GM23338 (cell line): ENCODE measurements at places on chromosomes 7 and 10.

- no peaks in the 10 kb centered on the region for H3K4me1 ChIP-seq
- H3K27ac ChIP-seq: no peak overlapping the region
Observed at GRCh38 chr7:156768698-156769472, 124.1 kb downstream of the LMBR1 start.

- no peaks in the 10 kb centered on the region for H3K27me3 ChIP-seq
- H3K27ac ChIP-seq: no peak overlapping the region
- H3K36me3 ChIP-seq: no peaks in the 10 kb centered on the region
Observed at GRCh38 chr10:23459308-23459939, 20.5 kb downstream of the OTUD1 start.

- H3K27ac ChIP-seq: no peak overlapping the region
- no peaks in the 10 kb centered on the region for H3K27me3 ChIP-seq
- DNase-seq: peak; percentile 39
- no peaks in the 10 kb centered on the region for H3K36me3 ChIP-seq
- no peaks in the 10 kb centered on the region for H3K4me1 ChIP-seq
Observed at GRCh38 chr10:132253092-132253687, 54.6 kb downstream of the STK32C start.

GRCh38 chr10:17644485-17644943 is 563 bp downstream of the STAM start:
- peak overlapping the region; percentile 90 for H3K4me3 ChIP-seq
- peak overlapping the region; percentile 75 for H3K27ac ChIP-seq
- H3K27me3 ChIP-seq: no peaks in the 10 kb centered on the region
- peaks cover 9% of the 10 kb centered on the region for H3K4me1 ChIP-seq

DNA sequence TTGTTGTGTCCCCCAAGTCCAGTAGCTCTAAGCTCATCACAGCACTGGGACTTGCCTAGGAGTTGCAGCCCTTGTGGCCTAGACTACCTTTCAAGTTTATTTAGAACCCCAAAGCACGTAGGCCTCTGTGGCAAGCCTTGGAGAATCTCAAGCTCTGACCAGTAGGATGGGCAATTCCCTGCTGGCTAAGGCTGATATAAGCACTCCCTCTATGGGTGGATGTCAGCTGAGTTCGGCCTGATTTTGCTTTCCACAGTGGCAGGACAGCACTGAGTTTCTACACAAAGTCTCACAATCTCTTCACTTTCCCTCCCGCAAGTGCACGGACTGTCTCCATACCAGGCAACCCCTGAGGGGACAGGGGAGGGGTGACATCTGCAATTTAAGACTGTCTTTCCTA is 886.4 kb upstream of the LRRN3 start:
- H3K36me3 ChIP-seq: no peaks in the 10 kb centered on the region
- no peak overlapping the region for H3K27ac ChIP-seq

- H3K27me3 ChIP-seq: no peaks in the 10 kb centered on the region
- H3K27ac ChIP-seq: no peak overlapping the region
- H3K4me3 ChIP-seq: no peak overlapping the region
- no peaks in the 10 kb centered on the region for H3K36me3 ChIP-seq
- no peaks in the 10 kb centered on the region for H3K4me1 ChIP-seq
Observed at GRCh38 chr7:155935726-155936125, 123.5 kb upstream of the SHH start.

DNA sequence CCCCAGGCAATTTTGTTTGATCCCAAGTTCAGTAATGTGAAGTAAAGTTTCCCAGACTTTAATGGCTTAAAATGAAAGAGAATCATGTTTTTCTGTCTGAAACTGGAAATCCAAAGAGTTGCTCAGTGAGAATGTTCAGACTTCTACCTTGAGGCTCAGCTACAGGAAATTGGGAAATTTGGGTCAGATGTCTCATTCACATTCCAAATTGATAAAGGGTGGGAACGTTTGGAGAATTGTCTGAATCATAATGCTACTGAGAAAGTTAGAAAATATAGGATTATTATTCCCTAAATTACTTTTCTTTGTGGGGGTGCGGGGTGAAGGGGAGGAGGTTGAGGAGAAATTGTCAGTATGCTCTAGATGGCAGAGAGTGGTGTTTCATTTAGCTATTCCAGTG is 773.9 kb downstream of the LRMDA start:
- H3K27ac ChIP-seq: no peak overlapping the region
- DNase-seq: no peak
- no peaks in the 10 kb centered on the region for H3K27me3 ChIP-seq
- H3K36me3 ChIP-seq: no peaks in the 10 kb centered on the region
- no peak overlapping the region for H3K4me3 ChIP-seq

GRCh38 chr10:84427903-84428650 is 99.7 kb downstream of the CCSER2 start:
- DNase-seq: no peak
- no peaks in the 10 kb centered on the region for H3K4me1 ChIP-seq
- no peaks in the 10 kb centered on the region for H3K36me3 ChIP-seq
- no peak overlapping the region for H3K4me3 ChIP-seq

DNA sequence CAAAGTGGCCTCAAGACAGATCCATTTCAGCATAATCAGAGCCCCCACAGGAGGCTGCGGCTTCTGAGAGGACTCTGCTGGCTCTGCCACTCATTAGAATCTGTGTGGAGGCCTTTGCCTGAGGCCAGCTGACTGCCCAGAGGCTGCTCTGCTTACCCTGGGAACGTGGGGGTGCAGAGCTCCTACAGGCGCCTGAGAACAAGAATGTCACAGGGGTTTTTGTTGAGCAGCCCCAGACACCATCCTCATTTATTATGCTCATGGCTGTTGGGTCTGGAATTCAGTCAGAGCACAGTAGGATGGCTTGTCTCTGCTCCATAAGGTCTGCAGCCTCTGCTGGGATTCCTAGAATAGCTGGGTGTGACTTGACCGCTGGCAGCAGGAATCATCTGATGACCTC is 101.8 kb upstream of the GDF10 start:
- H3K36me3 ChIP-seq: no peaks in the 10 kb centered on the region
- DNase-seq: no peak
- no peaks in the 10 kb centered on the region for H3K4me1 ChIP-seq
- H3K4me3 ChIP-seq: no peak overlapping the region
- H3K27ac ChIP-seq: no peak overlapping the region
